ENCODE measurements at places on chromosomes 1 and 21.
A peak's percentile ranks its signal among the peaks of the same experiment; 100 is the strongest.

DNA sequence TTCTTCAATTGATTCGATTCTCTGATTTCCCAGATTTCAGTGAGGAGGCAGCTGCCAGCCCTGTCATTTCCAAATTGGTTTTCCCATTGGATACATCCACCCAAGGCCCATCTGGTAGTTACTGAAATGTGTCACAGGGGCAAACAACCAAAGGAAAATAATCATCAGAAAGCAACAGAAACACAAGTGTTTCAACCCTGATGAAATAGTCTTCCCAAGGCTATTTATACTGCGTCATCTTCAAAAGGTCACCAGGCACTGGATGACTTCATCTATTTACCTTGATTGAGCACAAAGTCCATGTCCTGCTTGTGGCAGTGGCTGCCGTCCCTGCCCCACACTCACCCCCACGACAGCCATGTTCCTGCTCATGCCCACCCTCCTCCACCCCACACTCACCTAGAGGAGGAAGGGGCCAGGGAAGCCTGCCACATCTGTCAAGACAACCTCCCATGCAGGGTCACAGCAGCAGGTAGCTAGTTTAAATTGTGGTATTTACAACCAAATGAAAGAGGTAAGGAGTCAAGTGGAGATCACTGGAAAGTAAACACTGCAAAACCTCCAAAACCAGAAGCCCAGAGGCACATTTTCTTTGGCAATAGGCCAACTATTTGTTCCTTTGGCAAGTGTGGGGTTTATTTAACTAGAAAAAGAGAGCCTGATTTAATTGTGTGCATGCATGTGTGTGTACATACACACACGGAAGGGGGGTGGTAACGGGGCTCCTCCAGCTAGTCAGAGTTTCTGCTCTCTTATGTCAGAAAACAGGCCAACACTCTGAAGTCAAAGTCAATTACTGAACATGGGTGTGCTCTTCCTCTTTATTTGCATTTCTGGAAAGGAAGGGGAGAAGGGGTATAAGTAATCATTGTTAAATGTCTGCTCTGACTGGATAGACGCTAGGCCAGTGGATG lies 49.5 kb upstream of the RAB4A start:
- DNase-seq: no peak

GRCh38 chr1:37035796-37036666 lies 1.7 kb upstream of the GRIK3 start:
- peak; percentile 76 for DNase-seq

GRCh38 chr1:238196516-238196915 lies 305.8 kb upstream of the ZP4 start:
- no peak for DNase-seq

GRCh38 chr1:22123071-22123390 lies 19.9 kb downstream of the WNT4 start:
- DNase-seq: no peak

DNA sequence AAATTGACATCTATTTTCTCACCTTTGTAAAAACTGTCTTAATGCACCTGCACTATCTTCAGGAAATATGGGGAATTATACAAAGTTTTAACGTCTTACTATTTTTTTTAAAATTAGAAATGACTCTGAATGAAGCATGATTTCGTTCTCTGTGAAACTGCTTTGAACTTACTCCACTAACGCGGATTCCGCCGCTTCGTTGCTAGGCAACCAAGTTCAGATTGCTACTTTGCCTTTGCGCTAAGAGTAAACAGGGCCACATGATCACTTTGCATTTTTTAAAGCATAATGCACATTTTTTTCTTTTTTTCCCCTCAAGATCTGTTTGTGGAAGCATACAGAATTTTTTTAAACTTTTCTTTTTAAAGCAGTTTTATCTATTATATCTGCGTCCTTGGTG lies 690.5 kb downstream of the BRINP3 start:
- DNase-seq: peak; percentile 27

DNA sequence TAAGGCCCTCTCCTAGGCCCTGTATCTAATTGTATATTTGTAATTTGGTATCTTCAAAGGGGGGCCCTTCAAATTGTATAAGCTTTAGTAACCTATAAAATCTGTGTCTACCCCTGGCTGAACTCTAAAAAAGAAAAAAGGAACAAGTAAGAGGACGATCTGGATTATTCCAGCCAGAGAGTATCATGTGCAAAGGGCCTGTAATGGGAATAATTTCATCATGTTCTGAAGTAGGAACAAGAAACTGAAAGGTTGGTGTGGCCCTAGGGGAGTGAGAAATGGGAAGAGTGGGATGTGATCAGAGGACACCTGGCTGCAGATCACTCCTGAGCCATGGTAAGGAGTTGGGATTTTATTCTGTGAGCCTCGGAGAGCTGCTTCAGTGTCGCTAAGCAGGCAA lies 14.7 kb downstream of the PTAFR start:
- DNase-seq: no peak

DNA sequence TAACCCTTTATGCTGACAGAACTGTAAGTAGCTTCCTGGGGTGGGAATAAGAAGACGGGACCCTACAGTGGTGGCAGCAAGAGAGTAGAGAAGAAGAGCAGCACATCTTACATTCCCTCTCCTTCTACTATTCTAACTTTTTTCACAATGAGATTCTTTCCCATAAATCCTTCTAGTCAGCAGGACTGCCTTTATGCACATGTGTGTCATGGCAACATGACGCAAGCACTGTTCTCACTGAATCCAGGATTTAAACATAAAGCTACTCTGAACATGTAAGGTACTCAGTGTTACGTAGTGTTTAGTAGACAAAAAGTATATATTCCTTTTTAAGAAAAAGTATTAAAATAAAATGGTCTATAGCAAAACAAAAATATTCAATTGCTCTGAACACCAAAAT lies 309.7 kb upstream of the LYPLAL1 start:
- DNase-seq: no peak

DNA sequence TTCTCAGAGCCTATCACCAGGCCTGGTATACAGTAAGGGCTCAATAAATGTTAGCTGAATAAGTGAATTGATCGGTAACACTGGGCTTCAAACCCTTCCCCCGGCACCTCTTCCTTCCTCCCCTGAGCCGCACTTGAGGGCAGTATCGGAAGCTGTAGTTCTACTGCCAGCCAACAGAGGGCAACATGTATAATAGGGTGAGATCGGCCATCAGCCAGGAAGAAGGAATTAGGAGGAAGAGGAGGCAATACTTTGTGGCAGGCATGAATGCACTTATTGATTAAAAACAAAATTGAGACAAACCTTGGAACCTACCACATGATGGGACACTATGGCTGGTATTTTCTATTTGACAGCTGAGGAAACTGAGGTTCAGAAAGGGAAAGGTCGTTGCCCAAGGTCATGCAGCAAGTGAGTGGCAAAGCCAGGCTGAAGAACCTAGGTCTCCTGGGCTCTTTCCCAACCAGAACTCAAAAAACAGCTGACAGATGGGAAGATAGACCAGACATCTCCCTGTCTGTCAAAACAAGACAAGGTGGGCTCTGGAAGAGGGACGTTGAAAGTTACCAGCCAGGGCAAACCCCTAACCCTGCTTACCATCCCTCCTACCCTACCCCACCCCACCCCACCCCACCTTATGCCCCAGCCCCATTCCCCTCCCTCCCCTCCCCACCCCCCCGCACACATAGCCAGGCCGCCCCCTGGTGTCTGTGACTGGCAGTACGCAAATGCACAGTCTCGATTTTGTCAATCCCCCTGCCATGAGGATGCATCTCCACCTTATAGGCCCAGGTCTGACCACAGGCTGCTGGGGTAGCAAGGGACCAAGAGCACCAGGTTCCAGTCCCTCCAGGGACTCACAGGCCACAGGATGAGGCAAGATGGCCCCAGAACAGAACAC lies 107.3 kb upstream of the RUNX3 start:
- DNase-seq: peak; percentile 75

DNA sequence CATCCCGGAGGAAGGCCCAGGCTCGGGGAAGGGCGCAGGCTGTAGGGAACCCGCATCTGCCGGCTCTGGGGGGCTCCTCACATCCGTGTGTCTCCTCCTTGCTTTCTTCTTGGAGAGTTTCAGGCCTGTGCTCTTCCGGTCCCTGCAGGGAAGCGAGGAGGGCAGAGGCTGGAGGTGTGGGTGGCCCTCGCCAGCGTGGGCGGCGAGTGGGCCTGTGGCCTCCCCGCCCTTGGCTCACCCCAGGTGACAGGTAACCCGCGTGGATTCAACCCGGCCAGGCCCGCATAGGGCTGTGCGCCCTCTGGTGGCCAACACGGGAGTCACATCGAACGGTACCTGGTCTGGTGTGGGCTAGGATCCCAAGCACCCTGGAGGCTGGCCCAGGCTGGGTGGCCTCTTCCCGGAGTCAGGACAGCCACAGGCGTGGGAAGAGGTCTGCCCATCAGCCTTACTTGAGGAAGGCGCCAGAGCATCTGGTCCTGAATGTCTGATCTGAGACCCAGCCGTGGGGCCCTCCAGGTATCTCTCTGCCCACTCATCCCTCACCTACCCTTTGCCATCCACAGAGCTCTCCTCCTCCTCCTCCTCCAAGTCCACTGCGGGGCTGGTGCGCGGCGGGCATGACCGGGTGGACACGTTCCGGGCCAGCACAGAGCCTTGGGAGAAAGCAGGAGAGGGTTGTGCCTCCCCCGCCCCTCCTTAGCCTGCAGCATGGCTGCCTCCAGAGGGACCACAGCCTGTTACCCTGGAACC lies 9.6 kb upstream of the TNFRSF25 start:
- DNase-seq: peak; percentile 80

DNA sequence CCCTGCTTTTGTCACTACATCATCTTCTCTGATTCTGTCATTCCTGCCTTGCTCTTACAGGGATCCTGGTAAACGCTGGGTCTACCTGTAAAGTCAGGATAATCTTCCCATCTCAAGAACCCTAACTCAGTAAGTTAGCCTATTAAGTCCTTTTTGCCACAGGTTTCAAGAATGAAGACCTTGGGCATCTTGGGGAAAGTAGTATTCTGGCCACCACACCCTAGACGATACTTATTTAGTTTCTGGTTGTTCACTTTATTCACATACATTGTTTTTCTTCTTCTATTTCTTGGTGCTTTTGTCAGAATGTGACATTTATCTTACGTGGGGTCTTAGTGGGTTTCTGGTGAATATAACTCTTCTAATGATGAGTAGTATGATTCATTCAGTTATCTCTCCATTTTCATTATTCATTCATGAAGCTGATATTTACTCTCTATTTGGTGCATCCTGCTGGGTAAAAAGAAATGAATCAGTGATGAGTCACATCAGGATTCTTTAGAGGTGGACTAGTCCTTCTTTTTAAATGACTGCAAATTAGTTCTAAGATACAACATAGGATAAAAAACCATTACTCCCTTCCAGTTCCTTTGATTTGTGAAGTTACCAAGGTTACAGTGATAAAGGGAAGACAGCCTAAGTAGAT lies 514.4 kb upstream of the B3GALT2 start:
- DNase-seq: no peak

DNA sequence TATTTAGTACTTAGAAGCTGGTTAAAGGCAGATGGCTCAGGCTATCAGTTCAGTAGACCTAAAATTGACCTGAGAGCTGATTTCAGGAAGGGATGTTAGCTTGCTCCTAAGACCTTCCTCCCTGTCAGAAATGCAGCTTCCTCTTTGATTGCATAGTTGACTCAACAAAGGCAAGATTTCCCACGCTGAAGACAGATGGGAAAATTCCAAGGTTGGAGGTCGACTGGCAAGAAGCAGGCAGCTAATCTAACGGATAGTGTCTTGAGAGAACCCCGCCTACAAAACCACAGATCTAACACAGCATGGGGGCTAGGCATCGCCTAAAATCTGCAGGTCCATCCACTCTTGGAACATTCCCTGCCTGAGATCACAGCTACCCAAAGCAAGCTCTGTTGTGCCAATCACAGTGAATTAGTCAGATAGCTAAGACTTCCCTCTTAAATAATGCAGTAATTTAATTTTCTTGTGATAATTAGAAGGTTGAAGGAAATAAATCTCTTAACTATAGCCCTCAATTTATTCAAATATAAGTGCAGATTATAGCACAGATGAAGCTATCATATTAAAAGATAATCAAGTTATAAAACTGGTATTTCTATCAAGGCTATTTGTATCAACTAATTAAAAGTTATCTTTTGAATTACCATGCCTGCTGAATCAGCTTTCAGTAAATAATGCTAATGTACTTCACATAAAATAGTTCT lies 357.8 kb upstream of the SGIP1 start:
- peak; percentile 16 for DNase-seq

DNA sequence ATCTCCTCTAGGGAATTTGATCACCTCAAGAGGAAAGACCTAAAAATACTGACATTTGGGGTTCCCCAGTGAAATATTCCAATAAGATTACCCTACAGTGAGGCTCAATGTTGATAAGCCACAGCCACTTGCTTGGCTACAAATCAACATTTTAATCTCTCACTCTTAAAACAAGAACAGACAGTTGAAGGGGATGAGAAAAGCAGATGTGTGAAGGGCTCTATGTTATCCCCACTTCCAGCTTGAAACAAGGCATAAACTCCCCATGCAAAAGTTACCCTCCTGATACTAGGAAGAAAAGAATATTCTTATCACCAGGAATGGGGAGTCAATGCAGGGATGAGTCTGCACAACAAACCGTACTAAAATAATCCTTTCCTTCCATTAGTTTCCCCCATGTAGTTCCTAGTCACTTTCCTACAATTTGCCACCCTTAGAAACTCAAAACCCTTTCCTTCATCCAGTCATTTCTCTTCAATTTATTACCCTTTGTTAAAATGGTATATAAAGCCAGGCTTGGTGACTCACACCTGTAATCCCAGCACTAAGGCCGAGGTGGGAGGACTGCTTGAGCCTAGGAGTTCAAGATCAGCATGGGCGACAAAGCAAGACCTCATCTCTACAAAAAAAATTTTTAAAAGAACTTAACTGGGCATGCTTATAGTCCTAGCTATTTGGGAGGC lies 29.5 kb downstream of the LPGAT1 start:
- no peak for DNase-seq

GRCh38 chr1:156499194-156499841 lies 1.3 kb downstream of the MEF2D start:
- DNase-seq: no peak

- no peak for DNase-seq
Measured at GRCh38 chr1:202802998-202803932, 5.0 kb downstream of the KDM5B start.

DNA sequence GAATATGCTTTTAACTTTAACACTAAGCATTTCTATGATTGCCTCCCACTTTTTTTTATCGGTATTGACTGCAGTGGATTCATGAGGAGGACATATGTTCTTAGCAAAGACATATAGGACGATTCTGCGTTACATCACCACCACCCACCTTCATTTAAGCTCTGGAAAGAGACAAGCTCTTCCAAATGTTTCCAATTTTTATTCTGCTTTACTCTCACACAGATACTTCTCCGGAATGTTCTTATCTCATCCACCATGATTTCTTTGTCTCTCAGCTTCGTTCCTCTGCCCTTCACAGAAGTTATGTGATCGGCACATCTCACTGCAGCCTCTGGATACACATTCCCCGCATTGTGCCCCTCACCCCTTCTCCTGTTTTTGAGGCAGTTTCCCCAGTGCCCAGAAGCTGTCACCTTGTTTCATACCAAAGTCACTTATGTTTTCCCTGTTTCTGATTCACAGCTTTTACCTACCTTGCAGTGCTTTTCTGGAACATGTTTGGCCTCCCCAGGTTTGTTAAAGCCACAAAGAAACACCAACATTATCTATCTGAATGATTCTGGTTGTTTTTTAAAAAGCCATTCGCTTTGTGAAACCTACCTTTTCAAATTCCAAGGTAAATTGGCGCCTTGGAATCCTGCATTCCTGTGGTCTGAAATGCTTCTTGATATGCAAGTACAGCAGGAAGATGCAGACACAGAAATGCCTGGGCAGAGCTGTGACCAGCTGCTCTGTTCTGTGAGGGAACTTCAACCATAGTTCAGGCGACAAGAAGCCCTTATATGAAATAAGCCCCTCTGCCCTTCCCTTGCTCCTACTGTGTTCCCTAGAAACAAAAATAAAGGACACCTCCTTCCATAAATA lies 1020.2 kb downstream of the TTLL7 start:
- DNase-seq: peak; percentile 36

- no peak for DNase-seq
Measured at GRCh38 chr1:89538361-89538760, 13.7 kb downstream of the LRRC8B start.

All from WTC11 (cell line).